ENCODE measurements at places on chromosomes 12 and 14.

GRCh38 chr12:58028294-58028693 is 86.9 kb downstream of the ATP23 start:
- DNase-seq = no peak

DNA sequence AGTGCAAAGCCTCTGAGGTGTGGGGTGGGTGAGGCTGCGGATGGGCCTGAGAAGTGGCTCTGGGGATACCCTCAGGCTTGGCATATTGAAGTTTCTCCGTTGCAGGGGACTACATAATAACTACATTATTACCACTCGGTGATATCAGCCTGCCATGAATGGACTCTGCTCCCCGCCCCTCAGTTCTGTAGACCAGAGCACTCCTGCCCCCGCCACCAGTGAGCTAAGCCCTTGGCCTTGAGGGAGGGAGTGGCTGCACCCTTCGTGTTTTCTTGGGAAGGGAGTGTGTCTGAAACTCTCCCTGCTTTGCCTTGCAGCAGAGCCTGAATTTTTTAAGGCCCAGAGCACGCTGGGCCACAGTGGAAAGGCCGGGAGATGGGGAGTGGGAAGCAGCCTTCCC is 1.7 kb downstream of the ORAI1 start:
- no peak for DNase-seq

GRCh38 chr12:83666690-83667089 is 980.0 kb downstream of the TMTC2 start:
- no peak for DNase-seq

- no peak for DNase-seq
Measured at GRCh38 chr14:72723858-72724530, 169.9 kb downstream of the DPF3 start.

- no peak for DNase-seq
Measured at GRCh38 chr12:68303850-68304249, 28.3 kb downstream of the MDM1 start.

DNA sequence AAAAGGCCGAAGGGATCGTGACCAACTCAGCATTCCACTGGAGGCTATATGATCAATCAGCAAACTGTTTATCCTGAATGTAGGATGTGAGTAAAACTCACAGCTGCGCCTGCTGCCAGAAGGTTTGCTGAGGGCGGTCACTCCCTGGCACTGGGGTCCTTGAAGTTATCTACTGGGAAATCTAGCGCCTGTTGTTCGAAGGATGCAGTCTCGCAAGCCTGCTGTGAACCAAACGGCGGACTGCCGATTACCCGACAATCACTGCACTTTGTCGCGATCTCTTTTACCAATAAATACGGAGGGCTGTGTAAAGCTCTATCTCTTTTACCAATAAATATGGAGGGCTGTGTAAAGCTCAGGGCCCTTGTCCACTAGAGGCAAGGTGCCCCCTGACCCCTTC is 12.9 kb downstream of the DDX51 start:
- DNase-seq = no peak

DNA sequence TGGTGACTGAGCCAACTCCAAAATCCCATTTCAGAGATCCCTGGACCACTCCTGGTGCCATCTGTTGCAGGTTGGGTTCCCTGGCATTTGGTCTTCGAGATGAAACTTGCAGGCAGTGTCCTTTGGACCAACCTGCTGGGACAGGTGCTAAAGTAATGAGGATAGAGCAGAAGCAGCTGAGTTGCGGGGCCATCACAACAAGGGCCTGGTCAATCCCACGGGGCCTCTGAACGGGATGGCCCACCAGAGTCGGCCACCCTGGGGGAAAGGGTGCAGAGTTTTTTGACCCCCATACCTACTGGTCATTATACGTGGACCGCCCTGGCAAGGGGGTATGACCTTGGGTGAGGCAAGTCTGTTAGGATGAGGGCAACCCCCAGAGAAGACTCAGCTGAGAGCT is 39.3 kb downstream of the DLK1 start:
- no peak for DNase-seq

GRCh38 chr14:75995372-75996041 is 9.9 kb downstream of the IFT43 start:
- DNase-seq = peak; percentile 83

DNA sequence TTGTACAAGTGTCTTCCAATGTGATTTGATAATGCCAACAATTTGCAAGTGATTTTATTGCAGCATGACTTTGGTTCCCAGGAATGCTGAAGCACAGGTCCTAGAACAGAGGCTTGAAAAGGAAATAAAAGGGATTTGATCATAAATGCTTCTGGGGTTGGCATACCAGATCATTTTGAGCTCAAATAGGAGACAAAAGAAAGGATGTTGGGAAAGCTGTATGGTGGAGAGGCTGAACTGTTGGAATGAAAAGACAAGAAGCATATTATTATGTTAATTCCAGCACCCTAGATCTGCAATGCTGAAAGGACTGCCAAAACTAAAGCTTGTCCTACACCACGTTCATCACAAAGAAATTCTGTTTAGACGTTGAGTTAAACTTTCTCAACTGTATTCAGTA is 143.1 kb downstream of the BICD1 start:
- DNase-seq = no peak

GRCh38 chr14:72644038-72644437 is 249.9 kb downstream of the DPF3 start:
- no peak for DNase-seq

GRCh38 chr12:51484119-51484518 is 59.5 kb downstream of the SLC4A8 start:
- DNase-seq = no peak

DNA sequence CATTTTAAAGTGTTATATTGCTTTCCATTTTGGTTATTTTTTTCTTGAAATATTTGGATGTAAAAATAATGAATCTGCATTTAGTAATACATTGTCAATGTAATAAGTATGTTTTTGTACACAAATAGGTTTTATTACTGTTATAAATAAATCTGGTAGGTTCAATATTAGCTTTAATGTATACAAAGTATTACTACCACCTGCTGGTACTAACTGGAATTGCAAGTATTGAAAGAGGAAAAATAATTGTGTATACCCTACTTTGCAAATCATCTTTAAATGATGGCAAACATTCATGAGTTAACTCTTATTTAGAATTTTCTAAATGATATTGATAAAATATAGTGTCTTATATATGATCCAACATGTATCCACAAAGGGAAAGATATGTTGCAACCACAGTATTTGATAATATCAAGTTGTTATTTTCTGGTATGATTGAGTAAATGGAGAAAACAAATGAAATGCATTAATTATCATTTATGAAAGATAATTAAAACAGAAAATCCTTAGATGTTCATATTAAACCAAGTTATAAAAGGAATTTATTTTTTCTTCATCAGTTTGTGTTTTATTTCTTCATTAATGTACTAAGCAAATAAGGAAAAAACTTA is 3.2 kb downstream of the OR4K2 start:
- no peak for DNase-seq

- peak; percentile 83 for DNase-seq
Measured at GRCh38 chr12:120761519-120761934, 35.9 kb downstream of the ACADS start.

GRCh38 chr14:57171903-57172302 is 96.8 kb downstream of the EXOC5 start:
- no peak for DNase-seq

GRCh38 chr12:132689227-132689626 is 1.8 kb downstream of the PXMP2 start:
- no peak for DNase-seq
